Motor neuron (in vitro differentiated cells): ENCODE measurements at places on chromosomes 5 and 9. TPM values are rescaled to one million over a fixed set of nuclear protein-coding genes. Genes with fewer than 3 reads are reported as not detected.

Gene GFRA3
- total RNA-seq, result 0.49 and 0.62 TPM in 2 replicates

Gene DDX4
- total RNA-seq, result not detected in 2 replicates

Gene RECK
- 42.2 and 46.4 TPM in 2 replicates for total RNA-seq

Gene FBP2
- total RNA-seq, result not detected in 2 replicates

Gene TNFSF8
- total RNA-seq, result 0.27 and 0.31 TPM in 2 replicates

Gene LYRM7
- total RNA-seq, result 10.0 and 10.8 TPM in 2 replicates

Gene RASEF
- total RNA-seq, result 8.5 and 9.0 TPM in 2 replicates

Gene CNTLN
- 7.2 and 7.9 TPM in 2 replicates for total RNA-seq

Gene TAF11L13
- not detected in 2 replicates for total RNA-seq

Gene SHC3
- 4.2 and 4.6 TPM in 2 replicates for total RNA-seq

Gene CDKN2B
- 9.0 and 9.1 TPM in 2 replicates for total RNA-seq

Gene OR1L6
- 0.92 TPM in 1 of 2 replicates, not detected in the other for total RNA-seq

Gene PRPF4
- 29.0 and 31.1 TPM in 2 replicates for total RNA-seq

Gene AJM1
- 2.0 and 2.8 TPM in 2 replicates for total RNA-seq

Gene CD274
- 0.09 and 0.33 TPM in 2 replicates for total RNA-seq

Gene SAXO1
- total RNA-seq, result 0.31 and 0.32 TPM in 2 replicates

Gene GRAMD2B
- total RNA-seq, result 17.9 and 19.5 TPM in 2 replicates

Gene SMIM33
- 0.17 and 0.23 TPM in 2 replicates for total RNA-seq

Gene C5orf34
- 4.4 and 6.4 TPM in 2 replicates for total RNA-seq

Gene GLDC
- total RNA-seq, result 0.22 and 0.76 TPM in 2 replicates

Gene CTSV
- total RNA-seq, result 2.2 and 2.5 TPM in 2 replicates

Gene OGN
- total RNA-seq, result 9.9 and 11.2 TPM in 2 replicates

Gene ECM2
- 0.16 and 0.44 TPM in 2 replicates for total RNA-seq

Gene PCDHA3
- total RNA-seq, result 1.8 and 2.3 TPM in 2 replicates

Gene SURF4
- 86.8 and 96.8 TPM in 2 replicates for total RNA-seq

Gene NUDCD2
- 27.1 and 35.4 TPM in 2 replicates for total RNA-seq

Gene IGFBPL1
- 51.9 and 58.2 TPM in 2 replicates for total RNA-seq

Gene LCN2
- 0.41 TPM in 1 of 2 replicates, not detected in the other for total RNA-seq

Gene PCDHAC2
- total RNA-seq, result 2.1 and 2.3 TPM in 2 replicates

Gene SHOC1
- 0.43 and 0.82 TPM in 2 replicates for total RNA-seq

Gene SLC1A3
- 8.6 and 8.7 TPM in 2 replicates for total RNA-seq

Gene ARHGEF37
- total RNA-seq, result 1.2 and 1.3 TPM in 2 replicates

Gene FBLL1
- 47.6 and 55.9 TPM in 2 replicates for total RNA-seq

Gene IFNA13
- total RNA-seq, result 0.23 TPM in 1 of 2 replicates, not detected in the other

Gene ZDHHC12
- 5.7 and 6.5 TPM in 2 replicates for total RNA-seq

Gene UNC5A
- 0.27 and 0.31 TPM in 2 replicates for total RNA-seq

Gene PRR16
- 1.0 and 1.3 TPM in 2 replicates for total RNA-seq

Gene PSIP1
- 120 and 126 TPM in 2 replicates for total RNA-seq

Gene DMRT2
- total RNA-seq, result 0.20 and 0.27 TPM in 2 replicates

Gene SLC25A2
- total RNA-seq, result 0.25 TPM in 1 of 2 replicates, not detected in the other

Gene SEMA6A
- total RNA-seq, result 20.4 and 26.1 TPM in 2 replicates

Gene SYNPO
- total RNA-seq, result 6.9 and 7.3 TPM in 2 replicates

Gene SLC25A46
- total RNA-seq, result 49.1 and 49.7 TPM in 2 replicates

Gene GABRP
- 0.31 TPM in 1 of 2 replicates, not detected in the other for total RNA-seq
